Glutamatergic neuron (in vitro differentiated cells): ENCODE measurements at places on chromosomes 16 and 17. TPM values are rescaled to one million over a fixed set of nuclear protein-coding genes. Genes with fewer than 3 reads are reported as not detected.
A peak's percentile ranks its signal among the peaks of the same experiment; 100 is the strongest.

DNA sequence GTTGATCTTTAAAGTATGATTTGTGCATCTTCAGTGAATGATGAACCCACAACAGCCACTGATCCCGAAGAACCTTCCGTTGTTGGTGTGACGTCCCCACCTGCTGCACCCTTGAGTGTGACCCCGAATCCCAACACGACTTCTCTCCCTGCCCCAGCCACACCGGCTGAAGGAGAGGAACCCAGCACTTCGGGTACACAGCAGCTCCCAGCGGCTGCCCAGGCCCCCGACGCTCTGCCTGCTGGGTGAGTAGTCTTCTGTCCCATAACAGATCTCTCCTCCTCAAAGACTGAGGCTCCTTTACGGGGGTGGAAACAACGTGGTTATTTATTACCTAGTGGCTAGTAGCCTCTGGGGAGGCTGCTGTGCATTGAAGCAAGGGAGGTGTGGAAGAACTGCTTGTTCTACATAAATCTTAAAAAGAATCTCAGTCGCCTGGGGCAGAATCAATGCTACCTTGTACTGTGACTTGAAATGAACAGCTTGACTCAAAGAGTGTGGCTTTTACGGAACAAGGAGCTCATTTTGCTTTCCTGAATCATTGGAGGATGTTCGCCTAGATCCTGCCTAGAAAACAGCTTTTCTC lies 63.0 kb upstream of the CLEC18A start:
- no peak for DNase-seq

The ERAL1 gene
- total RNA-seq, result 53.3 TPM

The AANAT gene
- 0.39 TPM for total RNA-seq

The C16orf89 gene
- total RNA-seq, result not detected

DNA sequence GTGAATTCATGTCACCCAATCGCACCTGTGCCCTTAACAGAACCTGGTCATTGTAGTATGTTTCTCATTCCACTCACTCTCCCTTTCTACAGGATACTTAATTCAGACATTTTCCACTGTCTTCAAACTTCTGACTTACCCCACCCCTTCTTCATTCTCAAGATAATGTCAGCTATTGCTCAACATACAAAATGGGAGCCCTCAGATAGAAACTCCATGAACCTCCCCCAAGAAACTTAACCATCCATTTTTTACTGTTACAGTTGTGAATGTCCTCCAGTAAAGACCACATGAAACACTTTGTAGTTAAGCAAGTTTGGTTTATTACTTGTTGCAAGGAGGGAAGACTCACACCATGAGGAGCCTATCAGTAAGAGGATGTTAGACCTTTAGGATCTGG lies 22.1 kb upstream of the ARHGAP17 start:
- no peak for DNase-seq

The MYH1 gene
- not detected for total RNA-seq

The MILR1 gene
- not detected for total RNA-seq

GRCh38 chr17:61574542-61575351 lies 16.3 kb downstream of the NACA2 start:
- peak; percentile 27 for DNase-seq

DNA sequence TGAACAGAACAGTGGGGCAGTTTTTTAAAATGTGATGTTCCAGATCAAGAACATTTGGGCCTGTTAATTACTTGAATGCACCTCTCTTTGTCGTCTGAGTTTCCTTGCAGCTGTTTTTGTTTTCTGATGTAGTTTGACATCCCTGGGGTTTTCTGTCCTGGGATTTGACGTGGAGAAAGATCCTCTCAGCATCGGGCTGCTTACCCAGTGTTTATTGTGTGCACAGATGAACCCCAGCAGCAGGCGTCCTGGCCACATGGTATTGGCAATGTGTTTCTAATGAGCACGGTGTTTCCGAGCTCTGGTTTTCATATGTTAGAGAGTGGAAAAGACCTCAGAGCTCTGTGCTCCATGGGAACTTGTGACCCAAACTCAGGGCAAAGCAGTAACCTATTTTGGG lies 191.1 kb upstream of the IRX3 start:
- peak; percentile 45 for DNase-seq

DNA sequence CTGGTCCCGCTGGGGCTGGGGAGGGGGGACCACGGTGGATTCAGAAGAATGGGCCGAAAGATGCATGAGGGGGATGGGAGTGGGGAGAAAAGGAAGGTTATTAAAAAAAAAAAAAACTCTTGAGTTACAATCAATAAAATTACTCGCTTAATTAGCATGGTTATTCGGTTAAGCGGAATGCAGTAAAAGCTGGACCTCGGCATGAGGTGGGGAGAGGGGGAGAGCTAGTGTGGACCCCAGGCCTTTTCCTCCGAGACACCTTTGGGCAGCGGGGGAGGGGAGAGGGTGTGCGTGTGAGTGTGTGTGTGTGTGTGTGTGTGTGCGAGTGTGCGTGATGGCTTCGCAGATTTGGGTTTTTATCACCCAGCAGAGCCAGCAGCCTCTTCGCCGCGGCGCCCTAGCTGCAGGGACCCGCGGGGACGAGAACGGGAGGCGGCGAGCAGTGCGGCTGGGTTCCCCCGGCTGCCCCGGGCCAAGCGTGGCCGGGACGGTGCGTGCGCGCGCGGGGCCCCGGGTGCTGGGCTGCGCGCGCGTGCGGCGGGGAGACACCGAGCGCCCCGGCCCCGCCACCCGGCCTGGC lies 3.7 kb downstream of the BAHCC1 start:
- peak; percentile 61 for DNase-seq

GRCh38 chr17:82823004-82823403 lies 16.8 kb downstream of the ZNF750 start:
- no peak for DNase-seq

DNA sequence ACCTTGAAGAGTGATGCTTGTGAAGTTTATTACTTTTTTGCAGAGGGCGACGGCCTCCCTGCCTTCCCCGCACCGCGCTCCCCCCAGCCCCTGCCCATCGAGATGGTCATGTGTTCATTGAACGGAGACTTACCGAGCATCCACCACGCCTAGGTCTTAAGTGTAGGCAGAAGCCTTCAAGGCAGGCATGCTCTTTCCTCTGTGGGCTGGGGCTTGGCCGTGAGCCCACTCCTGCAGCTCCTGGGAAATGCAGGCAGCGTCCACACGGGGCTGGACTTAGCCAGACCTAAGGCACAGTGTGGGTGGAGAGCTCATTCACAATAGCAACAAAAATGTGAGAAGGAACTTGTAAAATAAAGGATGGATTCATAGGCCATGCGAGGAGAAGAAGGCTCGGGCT lies 19.2 kb downstream of the RNF213 start:
- no peak for DNase-seq

The TEKT1 gene
- not detected for total RNA-seq

DNA sequence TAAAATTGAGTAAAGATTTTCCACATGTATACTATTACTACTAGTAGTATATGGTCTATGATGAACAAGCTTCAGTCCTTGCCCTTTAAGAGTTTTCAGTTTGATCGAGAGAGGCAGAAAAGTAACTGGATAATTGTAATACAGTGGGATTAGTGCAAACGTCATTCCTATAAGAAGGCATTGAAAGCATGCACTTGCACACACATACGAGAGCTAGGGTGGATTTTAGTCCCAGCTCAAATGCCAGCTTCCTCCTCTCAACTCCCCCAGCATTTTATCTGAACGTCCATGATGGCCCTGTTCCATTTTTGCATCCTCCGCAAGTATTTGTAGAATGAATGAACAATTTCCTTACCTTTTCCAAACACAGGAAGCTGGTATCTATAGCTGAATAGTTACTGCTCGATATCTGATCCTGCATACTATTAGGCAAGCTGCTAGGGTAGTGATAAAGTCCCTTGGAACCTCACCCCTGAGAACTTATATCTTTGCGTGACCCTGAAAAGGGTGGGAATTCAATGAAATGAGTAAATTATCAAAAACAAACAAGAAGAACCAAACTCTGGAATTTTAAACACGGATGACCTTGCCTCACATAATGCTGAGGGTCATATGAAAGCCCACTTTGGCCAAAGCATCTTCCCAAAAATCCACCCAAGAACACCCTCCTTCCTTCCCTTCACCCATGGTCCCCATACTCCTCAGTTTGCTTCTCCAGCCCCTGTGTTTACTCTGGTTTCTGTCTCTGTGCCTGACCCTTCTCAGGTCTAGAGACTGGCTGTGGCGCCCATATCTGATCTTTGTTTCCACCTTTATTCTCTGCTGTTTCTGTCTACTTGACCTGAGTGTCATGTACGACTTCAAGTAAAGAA lies 60.5 kb downstream of the TMEM100 start:
- DNase-seq, result no peak

The HOXB3 gene
- not detected for total RNA-seq

The NME3 gene
- 79.1 TPM for total RNA-seq

- no peak for DNase-seq
Measured at GRCh38 chr16:3047387-3047720, 993 bp downstream of the MMP25 start.

DNA sequence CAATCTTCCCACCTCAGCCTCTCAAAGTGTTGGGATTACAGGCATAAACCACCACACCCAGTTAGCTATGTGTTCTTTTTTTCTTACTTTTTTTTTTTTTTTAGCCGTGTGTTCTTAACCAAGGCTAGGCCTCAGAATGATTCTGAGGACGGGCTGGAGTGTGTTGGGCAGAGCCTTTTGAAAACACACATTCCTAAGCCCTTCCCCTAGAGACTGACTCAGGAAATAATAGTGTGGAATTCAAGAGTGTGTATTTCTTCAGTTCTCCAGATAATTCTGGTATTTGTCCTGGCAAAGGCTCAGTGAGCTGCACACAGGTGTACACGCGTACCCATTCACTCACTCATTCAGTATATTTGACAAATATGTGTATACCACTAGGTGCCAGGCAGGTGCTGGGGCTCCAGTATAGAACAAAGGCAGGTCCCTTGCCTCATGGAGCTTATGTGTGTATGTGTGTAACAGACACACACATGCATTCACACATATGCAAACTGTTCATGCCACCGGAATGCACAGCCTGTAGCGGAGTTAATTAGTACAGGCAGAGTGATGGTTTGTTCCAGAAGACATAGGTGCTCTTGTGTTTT lies 19.4 kb upstream of the NFATC3 start:
- DNase-seq, result no peak

GRCh38 chr17:75888484-75888883 lies 8.3 kb downstream of the TRIM65 start:
- DNase-seq, result no peak

The C16orf86 gene
- 3.4 TPM for total RNA-seq

The TPSG1 gene
- not detected for total RNA-seq

- no peak for DNase-seq
Measured at GRCh38 chr16:11632455-11632939, 35.8 kb upstream of the SNN start.

The PNMT gene
- not detected for total RNA-seq

- DNase-seq, result peak; percentile 90
Measured at GRCh38 chr17:49407981-49408501, 6.6 kb downstream of the PHB1 start.

DNA sequence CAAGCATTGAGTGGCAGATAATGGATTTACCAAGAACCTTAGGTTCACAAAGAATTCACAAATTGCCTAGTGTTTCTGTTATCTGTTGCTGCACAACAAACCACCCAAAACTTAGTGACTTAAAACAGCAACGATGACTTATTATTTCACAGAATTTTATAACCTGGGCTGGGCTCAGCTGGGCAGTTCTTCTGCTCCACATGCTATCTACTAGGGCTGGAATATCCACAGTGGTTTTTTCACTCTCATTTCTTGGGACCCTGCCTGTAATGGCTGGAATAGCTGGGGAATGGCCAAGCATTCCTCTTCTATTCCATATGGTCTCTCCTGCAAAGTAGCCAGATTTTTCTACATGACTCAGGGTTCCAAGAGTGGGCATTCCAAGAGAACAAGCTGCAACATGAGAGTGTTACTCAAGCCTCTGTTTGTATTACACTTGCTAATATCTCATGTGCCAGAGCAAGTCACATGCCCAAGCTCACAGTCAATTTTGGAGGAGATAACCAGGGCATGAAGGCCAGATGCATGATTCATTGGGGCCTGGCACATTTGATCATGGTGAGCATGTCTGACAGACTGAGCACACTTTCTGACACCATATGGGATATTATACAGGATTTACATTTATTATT lies 4.9 kb upstream of the PSMD7 start:
- no peak for DNase-seq

DNA sequence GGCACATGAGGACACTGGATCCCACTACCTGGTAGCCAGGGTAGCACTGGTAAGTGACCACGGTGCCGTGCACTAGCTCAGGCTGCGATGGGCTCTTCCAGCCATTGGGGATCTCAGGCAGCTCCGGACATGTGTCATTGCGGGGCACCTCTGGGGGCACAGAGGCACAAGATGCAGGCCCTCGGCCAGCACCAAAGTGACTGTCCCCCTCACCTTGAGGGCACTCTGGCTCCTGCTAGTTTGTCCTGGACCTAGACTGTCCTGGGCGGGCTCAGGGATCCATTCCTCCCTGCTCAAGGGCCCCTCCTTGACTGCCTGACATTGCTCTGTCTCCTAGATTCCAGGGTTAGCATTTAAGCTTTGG lies 6.7 kb upstream of the PHF12 start:
- no peak for DNase-seq

- DNase-seq, result no peak
Measured at GRCh38 chr16:71734511-71734910, 10.0 kb upstream of the PHLPP2 start.

The CES5A gene
- not detected for total RNA-seq

GRCh38 chr17:81123052-81124048 lies 42.0 kb upstream of the PVALEF start:
- no peak for DNase-seq

GRCh38 chr17:59315866-59316265 lies 15.6 kb upstream of the YPEL2 start:
- no peak for DNase-seq

The DHODH gene
- total RNA-seq, result 9.1 TPM

The SPDYE4 gene
- not detected for total RNA-seq

DNA sequence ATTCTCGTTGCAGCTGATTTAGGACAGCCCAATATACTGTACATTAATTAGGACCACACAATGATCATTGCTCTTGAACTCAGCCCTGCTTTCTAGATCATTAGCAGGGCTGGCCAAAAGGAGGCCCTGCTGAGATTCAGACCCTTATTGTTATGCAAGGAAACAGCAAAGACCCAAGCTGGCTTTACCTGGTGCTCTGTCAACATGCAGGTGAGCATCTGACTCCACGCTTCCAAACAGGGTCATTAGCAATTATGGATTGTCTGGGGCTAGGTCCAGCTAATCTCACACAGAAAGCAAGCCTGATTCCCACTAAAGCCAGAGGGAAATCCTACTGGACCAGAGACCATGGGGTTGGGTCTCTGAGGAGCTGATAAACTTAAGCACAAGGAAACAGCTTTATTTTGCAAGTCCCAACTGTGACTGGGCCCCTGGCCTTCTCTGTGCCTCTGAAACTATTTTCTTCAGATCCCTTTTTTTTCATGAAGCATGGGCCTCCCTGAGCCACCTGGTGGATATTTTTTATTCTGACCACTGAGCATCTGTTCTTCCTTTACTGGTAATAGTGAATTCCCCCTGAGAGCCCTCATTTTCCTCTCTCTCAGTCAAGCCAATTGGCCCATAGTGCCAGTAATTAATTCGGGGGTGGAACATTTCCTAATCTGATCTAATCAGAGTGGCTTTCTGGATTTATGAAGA lies 236.1 kb downstream of the GRIN2A start:
- no peak for DNase-seq
